ENCODE measurements at places on chromosomes 3 and 15.

GRCh38 chr15:71730277-71731144 lies 79.8 kb upstream of the NR2E3 start:
- ATAC-seq, result peak; percentile 68

- no peak for ATAC-seq
Measured at GRCh38 chr15:92714077-92714476, 58.5 kb upstream of the FAM174B start.

DNA sequence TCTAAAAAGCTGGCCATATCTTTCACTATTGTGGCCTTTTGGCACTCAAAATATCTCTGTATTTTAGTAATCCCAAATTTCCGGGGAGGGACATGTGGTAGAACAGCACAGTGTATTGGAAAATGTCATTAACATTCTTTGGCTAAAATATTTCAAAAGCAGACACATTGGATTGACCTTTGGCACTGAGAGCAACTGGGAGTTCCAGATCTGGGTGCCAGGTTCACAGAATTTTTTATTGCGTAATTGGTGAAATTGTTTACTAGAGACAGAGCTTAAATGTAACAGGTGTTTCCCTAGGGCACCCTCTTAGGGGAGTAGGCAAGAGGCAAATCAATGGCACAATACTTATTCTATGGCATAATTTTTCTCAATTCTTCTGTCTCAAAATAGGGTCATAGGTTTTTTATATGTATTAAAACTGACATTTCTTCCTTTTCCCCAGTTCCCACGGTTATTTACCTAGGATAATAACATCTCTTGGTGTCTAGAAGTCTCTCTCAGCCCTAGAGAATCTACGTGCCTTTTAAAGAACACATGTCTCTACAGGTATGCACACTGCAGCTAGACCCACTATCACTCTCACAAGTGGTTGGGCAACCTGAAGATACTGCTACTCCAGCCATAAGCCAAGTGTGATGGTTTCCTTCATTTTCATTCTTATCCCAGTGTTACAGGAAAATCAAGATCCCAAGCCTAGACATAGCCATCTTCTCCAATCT lies 10.6 kb downstream of the RBMS3 start:
- no peak for ATAC-seq

DNA sequence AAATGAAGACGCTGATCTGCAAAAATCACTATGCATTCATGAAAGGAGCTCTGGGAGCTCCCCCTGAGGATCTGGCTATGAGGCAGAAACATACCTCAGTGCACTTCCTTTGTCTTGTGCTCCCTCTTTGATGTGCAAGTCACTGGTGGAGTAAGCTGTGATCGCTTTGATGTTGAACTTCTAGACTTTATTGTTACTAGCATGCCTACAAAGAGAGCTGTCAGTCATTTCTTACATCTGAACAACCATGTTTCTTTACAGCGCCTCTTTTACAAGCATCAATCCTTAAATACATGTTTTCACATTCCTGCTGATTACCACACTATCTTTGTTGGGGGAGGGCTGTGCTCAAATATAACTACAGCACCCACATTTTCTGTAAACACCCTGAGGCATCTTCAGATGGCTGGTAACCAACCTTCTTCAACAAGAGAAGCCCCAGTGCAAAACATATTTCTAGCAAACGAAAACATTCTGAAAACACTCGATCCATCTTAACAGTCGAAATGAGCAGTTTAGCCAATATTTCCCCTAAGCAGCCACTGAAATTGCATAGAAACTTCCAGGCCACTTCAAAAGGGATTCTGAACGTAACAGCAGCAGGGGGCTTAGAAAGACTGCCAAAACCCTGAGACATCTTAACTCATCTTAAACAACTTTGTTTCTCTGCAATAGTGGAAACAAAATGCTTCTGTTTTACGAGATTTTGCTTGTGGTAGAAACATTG lies 101.9 kb upstream of the ICE2 start:
- ATAC-seq, result no peak

DNA sequence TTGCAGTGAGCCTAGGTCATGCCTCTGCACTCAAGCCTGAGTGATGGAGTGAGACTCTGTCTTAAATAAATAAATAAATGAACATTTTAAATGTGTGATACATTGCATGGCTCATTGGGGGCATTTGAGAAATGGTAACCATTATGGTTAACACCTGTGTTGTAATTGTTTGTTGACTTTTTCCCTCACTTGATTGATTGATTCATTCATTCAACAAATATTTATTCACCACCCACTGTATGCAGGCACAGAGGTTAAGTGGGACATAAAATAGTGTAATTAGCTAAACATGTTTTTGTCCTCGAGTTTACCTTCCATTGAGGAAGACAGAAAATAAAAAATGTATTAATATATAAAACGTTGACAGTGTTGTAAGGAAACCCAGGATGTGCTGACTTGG lies 127.1 kb upstream of the ANKRD28 start:
- no peak for ATAC-seq
